Stimulated activated CD4-positive, alpha-beta T cell treated with anti-CD3 and anti-CD28 coated beads, Interleukin-4, amount 100 ng/mL, for 1 hour (primary cell): ENCODE measurements at places on chromosomes 3 and 15.

- no peak for DNase-seq
Measured at GRCh38 chr3:57820479-57820878, 64.4 kb downstream of the SLMAP start.

- DNase-seq, result no peak
Measured at GRCh38 chr3:77539014-77539413, 499.1 kb downstream of the ROBO2 start.

DNA sequence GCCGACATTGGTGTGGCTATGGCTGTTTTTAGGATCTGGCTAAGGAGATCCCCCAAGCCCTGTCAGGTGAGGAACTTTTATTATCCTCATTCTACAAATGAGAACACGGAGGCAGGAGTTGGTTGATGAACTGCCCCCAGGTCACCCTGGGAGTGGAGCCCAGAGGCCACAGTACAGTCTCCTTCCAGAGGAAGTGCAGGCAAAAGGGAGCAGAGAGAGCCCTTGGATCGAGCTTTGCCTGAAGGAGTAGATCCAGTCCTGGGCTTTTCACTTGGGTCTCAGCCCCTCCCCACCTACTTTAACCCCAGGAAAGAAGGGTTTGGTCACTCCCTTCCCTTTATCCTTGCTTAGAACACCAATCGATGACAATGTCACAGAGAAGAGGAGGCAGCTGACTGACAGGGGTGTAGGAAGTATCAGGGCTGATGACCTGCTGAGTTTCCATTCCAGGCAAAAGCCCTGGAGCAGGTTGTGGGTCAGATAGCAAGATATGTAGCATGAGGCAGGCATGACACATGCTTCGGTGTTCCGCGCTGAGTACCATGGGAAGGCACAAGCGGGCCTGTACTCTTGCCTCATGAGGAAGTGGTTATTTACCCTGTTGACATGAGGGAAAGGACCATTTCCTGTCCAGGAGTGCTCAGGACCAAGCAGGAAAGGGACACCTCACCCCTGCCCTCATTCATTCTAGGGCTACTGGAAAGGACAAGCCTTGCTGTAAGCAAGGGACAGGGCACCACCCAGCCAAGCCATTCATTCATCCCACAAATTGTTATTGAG is 5.8 kb upstream of the PLA2G4D start:
- DNase-seq, result no peak

- DNase-seq, result no peak
Measured at GRCh38 chr3:50163572-50164455, 8.7 kb downstream of the SEMA3F start.

DNA sequence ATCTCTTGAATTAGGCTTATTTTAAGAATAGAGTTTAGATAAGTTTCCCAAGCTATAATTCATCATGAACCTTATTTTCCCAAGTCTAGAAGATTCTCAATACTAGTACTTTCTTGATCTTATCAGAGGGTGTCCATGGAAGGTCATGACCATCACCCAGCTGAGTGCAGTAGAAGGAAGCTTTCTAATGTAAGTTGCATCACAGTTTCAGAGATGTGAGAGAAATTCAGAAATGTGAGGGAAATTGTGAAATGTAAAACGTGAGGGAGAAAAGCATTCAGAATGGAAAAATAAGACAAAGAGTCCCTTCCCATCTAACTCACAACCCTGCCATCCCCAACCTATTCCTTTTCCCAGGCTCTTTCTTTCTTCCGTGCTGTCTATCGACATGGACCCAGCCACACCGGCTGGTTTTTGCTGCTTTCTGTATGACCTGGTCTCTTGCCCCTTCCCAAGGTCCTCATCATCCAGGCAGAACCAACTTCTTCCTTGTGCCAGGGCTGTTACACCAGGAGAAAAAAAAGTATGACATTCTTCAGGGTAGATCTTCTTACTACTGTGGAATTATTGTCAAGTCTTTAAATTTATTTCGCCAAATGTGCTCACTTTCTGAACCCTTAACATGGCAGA is 6.7 kb downstream of the CAPN3 start:
- DNase-seq, result no peak

- no peak for DNase-seq
Measured at GRCh38 chr15:57445872-57446271, 69.6 kb downstream of the CGNL1 start.

- DNase-seq, result no peak
Measured at GRCh38 chr3:182007441-182007840, 295.7 kb downstream of the SOX2 start.

DNA sequence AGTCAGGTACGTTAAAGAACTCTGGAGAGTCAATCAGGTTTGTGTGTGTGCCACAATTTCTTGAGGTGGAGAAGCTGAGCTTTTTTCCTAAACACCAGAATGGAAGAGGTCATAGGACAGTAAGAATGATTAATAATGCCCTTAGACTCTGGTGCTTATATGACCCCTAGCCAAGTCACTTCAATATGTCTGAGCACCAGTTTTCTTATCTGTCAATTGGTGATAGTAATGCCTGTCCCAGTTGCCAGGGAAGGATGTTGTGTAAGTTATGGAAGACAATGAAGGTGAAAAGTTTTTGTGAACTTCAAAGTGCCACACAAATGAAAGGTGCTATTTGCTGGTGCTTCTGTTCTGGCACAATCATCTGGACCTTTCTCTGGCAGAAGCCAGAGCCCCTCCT is 22.2 kb upstream of the DLG1 start:
- DNase-seq, result no peak

GRCh38 chr3:148924562-148924961 is 59.5 kb downstream of the CPA3 start:
- DNase-seq, result no peak

DNA sequence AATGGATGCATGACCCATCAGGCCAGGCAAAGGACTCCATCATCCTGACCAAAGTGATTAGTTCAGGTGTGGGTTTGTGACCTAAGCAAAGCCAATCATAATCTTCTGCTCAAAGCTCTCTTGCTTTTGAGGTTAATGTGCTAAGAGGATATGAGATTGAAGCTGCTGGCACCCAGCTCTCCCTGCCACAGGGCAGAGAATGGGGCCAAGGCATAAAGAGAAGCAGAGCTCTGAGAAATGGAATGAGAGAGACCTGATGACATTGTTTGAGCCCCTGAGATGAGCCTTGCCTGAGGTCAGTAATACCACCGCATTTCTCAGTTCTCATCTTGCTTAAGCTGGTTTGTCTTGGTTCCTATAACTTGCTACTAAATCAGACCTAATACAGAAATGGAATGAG is 6.4 kb upstream of the PARP6 start:
- no peak for DNase-seq

- no peak for DNase-seq
Measured at GRCh38 chr15:58396181-58396580, 35.6 kb upstream of the LIPC start.

- DNase-seq, result no peak
Measured at GRCh38 chr15:67968966-67969365, 85.1 kb upstream of the PIAS1 start.

GRCh38 chr3:54511766-54512365 is 389.5 kb downstream of the CACNA2D3 start:
- DNase-seq, result no peak

DNA sequence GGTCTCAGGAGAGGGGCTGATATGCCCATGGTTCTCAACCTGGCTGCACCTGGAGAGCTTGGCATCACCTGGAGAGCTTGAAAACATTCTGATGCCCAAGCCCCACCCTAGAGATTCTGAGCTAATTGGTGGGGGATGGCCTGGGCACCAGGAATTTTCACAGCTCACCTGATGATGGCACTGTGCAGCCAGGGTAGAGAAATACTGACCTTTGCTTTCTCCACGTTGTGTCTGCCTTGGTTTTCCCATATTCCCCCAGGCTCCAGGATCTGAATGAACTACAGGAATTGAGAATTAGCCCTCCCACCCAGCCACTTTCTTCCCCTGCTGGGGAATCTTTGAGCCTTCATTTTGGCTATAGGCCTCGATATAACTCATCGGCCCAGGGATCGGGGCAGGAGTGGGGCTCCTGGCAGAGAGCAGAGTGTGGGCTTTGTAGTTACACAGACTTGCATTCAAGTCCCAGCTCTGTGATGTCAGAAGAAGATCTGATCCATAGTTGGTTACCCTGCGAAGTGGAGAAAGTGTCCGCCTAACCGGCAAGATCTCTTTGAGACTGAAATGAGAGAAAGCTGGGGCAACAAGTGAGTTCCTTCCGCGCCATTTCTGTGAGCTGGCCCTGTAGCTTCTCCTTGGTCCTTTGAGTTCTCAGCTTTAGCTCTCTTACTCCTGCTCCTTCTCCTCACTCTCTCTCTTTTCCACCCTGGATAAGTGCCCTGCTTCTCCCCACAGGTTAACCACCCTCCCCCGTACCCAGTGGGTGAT is 33.1 kb upstream of the UBE2Q2 start:
- DNase-seq, result no peak

DNA sequence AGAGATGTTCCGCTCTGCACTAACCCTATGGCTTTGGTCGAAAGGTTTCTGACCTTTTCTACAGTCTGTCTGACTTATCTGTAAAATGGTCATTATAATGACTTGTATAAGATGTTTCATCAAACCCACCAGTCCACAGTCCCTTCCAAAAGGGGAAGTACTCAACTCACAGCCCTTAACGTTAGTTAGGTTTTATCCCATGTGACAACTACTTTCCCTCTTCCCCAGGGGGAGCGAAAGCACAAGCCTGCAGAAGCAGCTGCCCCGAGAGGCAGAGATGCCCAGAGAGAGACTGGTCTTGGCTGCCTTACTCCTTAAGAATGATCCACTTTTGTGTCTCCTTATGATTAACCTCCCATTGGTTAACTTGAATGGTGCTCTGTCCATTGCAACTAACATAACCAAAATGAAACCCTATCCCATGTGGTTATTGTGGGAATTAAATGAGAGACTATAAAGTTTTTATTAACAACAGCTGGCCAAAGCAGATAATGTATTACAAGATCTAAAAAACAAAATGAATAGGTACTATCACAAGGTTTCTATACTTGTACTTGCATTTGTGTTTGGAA is 6.4 kb downstream of the ASTE1 start:
- no peak for DNase-seq

GRCh38 chr3:68403741-68404140 is 528.6 kb downstream of the TAFA4 start:
- DNase-seq, result no peak

- peak; percentile 16 for DNase-seq
Measured at GRCh38 chr15:58410353-58410752, 21.4 kb upstream of the LIPC start.

DNA sequence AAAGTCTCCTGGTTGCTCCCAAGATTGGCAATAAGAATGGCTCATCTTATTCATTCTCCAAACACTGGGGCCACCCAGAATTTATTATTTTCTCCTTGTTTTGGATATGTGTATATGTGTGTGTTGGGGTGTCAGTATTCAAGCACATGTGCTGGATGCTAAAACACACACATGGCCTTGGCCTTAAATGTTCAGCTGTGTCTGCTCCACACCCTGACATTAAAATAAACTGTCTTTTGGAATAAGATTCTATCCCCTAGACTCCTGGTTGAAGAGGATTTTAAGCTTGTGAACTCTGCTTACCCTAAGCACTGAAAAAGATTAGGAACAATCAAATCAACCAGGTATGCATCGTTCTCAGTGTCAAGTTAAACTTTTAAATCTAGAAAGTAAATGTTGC is 382.9 kb upstream of the MCTP2 start:
- DNase-seq, result no peak

DNA sequence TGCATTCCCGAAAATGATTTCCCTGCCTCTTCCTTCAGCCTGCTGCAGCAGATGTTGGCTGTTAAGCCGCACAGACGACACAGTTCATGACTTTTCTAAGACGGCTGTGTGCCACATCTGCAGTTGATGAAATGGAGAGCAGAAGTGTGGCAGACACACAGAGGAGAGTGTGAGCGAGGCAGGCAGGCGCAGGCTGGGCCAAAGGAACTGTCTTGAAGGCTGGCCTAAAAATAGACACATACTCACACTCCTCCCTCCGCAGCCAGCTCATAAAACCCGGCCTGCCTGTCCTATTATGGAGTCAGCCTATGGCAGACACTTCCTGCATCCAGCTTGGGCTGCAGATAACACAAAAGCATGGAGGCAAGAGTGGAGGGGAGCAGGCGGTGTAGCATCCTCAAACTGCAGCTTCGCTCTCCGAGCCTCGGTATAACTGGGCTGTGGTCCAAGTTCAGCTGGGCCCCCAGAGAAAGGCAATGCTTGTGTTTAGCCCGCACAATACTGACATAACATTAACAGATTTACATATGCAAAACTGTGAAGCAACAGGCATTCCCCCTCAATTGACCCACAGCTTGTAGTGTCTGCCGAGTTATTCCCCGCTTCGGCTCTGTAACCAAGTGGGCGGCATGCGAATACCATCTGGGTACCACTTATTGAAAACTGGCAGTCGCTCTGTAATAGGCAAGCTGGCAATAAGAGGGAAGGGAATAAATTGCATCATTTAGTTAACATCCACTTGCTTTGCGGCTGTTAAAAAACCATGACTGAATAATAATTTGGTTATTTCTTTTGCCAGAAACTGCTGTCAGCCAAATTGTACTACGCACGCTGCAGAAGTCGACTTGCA is 40.8 kb downstream of the FOXP1 start:
- no peak for DNase-seq

DNA sequence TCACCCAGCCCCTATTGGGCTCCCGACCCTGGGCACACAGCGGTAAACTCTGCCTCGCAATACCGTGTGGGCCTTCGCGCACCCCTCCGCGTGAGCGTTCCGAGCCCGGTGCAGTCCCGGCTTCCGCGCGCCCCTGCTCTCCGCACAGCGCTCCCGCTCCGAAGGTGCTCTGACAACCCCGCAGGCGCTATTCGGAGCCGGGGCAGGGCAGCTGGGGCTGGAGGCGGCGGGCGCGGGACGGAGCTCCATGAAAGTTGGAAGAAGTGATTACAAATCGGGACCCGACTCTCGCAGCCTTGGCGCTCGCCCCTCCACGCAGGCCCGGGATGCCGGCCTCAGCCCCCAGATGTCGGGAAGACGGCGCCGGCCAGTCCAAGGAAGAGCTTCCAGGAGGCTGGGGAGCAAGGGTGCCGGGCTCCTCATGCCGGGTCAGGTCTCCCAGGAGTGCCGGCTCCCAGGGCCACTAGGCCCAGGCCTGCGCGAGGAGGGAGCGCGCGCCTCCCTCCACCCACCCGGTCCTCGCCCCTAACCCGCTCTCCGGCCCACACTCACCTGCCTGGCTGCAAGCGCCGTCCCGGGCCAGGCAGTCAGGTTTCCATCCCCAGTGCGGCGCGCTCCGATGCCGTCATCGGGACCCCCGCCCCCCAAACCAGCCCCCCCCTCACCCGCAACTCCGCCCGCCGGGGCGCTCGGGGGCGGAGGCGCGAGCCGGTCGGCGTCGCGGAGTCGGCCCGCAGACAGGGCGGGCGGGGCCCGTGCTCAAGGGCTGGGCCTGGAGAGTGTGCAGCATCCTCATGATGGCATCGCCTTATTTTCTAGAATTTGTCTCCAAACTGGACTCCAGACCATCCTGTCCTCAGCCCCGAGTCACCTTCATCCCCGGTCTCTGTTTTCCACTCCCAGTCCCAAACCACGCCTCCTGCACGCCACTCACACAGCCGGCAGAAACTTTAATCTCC is at the start of gene KIF7:
Gene KIF7 (minus strand): TSS at position 621 of the 959 bp plus-strand sequence. CDS start 2,537 bp downstream, outside the sequence.
- DNase-seq, result peak; percentile 14

DNA sequence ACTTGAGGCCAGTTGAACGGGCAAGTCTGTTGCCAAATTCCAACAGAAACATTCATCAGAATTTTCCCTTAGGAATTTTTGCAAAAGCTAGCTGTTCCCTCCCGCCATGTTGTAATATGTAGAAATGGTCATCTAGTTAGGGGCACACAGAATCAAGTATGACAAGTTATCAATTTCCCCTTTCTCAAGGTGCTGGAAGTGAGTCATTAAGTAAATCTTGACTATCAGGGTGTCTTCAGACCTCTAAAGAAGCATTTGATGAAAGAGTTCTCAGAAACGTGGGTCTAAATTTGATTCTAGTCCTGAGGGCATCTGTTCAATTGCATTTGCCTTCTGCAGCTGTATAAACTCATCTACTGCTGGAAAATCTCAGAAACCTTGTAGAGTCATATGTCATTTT is 123.4 kb upstream of the FRMD4B start:
- DNase-seq, result no peak

- no peak for DNase-seq
Measured at GRCh38 chr15:37372064-37372463, 271.7 kb upstream of the MEIS2 start.
